Activated CD8-positive, alpha-beta memory T cell treated with anti-CD3 and anti-CD28 coated beads for 24 hours (primary cell): ENCODE measurements at places on chromosomes 5 and 9.
A peak's percentile ranks its signal among the peaks of the same experiment; 100 is the strongest.

DNA sequence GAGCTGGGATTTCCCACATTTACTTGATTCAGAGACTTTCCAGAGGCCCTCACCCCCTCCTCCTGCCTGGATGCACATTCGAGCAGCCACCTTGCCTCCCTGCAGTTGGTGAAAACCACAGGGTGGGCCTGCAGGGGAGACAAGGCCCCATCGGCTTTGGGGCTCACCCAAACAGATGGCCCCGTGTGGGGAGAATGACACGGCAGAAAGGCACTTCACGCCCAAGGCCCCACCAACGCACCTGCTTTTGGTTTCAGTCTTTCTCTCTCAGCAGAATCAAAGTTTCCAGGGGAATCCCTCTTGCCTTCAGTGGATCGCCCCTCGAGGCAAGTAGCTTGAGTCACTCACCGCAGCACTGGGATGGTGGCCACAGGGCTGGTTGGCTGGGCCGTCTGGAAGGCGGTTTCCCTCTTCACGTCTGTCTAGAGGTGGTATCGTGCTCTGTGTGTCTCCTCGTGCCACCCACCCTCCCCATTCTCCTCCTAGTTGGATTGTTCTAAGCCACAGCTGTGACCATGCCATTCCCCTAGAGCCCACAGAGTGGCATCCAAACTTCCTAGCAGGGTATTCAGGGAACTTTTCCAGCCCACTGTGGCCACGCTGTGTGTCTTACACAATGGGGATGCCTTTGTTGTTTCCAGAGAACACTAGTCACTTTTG, 31.8 kb downstream of the SEC61B start:
- peak; percentile 90 for DNase-seq

DNA sequence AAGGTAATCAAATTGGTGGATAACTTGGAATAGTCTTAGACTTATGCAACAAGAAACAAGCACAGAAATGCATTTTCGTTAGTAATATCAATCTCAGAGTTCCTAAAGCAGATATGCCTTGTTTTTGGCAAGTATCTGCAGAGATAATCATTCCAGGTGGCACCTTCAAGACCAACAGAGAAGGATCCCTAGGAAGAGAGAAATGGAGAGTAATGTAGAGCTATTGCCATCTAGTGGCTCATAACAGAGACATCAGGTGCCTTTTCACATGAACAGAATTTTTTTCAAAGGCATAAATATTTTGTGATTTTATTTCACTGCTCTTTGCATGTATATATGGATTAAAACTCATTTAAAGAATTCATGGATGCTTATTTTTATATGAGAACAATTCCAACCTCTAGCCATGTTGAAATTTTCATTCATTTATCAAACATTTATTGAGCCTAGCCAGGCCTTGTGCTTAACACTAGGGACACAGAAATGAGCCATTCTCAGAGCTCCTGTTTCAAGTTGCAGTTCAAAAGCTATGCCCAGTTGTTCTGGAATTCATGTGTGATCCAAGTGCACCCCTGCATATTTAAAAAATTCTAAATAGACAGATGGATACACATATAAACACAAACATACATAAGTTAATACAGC, 117.5 kb upstream of the OR13F1 start:
- DNase-seq = no peak

- no peak for DNase-seq
Measured at GRCh38 chr9:37669232-37669631, 18.5 kb downstream of the FRMPD1 start.

GRCh38 chr9:123408313-123409262, 52.6 kb downstream of the CRB2 start:
- no peak for DNase-seq

- no peak for DNase-seq
Measured at GRCh38 chr5:174953871-174954270, 229.5 kb downstream of the MSX2 start.

GRCh38 chr9:138053996-138054752, 176.6 kb downstream of the CACNA1B start:
- DNase-seq = peak; percentile 30

DNA sequence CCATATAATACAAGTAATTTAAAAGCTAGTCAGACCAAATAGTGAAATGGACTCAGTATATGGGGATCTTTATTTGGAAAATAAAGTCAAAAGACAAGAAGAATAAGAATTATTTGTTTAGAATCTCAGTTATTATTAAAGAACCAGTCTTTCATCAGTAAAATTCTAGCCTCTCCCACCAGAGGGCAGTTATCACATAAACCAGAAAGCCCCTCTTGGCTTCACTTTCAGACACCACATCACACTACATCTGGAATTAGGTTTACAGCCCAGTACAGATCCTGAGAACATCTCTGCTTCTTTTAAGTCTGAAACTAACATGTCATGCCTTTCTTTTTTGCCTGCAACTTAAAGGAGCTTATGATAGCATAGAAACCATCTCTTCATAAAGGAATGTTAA, 12.2 kb upstream of the HSPB3 start:
- DNase-seq = no peak

DNA sequence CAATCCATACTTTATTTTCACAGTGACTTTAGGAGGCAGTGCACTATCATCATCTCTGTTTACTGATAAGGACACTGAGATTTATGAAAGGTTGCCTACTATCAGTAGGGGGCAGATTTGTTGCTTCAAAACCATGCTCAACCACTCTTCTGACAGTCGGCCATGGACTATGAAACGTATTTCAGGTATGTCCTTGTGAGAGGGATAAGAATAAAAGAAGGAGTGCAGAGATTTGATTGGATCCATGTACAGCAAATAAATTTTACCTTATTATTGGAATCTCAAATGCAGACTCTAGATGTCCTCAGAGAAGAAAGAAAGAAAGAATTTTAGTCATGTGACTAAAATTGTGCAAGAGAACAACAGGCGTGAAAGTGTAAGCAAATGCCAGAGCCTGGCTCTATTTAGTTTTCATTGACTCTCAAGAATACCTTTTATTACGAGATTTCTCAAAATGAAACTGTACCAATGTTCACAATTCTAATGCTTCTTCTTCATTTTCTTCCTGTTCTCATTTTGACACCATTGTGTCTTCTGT, 296.6 kb upstream of the RASA1 start:
- no peak for DNase-seq

- no peak for DNase-seq
Measured at GRCh38 chr9:134531220-134531970, 110.2 kb upstream of the COL5A1 start.
